SJCRH30 (cell line): ENCODE measurements at places on chromosomes 5 and 9.

DNA sequence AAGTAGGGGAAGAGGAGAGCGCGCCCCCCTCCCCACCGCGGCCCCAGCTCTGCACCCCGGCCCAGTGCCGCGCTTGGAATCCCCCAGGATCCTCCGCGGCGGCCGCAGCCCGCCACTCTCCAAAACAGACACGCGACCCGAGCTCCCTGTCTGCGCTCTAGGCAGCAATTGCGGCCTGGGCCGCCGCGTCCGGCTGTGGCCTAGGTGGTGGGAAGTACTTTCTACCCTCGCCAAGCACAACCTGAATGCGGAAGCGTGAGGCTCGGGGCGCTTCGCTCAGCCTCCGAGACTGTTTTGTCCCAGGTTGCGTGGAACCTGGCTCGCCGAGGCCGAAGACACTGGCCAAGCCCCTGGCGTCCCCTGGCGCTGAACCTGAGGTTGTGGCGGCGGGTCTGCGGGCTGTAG, 3.3 kb upstream of the FOXB2 start:
- no peak for DNase-seq

GRCh38 chr9:17116400-17116837, 18.4 kb upstream of the CNTLN start:
- DNase-seq, result no peak

- DNase-seq, result no peak
Measured at GRCh38 chr9:78791779-78792178, 494.9 kb downstream of the PSAT1 start.

DNA sequence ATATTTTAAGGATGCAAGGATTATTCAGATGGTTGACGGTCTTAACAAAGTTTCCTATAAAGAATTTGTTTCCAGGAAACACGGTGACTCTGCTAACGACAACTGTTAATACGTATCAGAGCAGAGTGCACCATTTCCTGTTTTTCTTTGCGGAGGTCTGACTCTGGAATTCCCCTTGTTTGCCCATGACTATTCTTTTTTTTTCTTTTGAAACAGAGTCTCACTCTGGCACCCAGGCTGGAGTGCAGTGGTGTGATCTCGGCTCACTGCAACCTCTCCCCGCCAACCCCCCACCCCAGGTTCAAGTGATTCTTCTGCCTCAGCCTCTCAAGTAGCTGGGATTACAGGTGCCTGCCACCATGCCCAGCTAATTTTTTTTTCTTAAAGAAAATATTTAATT, 115.9 kb downstream of the CDC42SE2 start:
- peak; percentile 33 for DNase-seq

GRCh38 chr9:85742597-85742936, 813 bp upstream of the AGTPBP1 start:
- no peak for DNase-seq

DNA sequence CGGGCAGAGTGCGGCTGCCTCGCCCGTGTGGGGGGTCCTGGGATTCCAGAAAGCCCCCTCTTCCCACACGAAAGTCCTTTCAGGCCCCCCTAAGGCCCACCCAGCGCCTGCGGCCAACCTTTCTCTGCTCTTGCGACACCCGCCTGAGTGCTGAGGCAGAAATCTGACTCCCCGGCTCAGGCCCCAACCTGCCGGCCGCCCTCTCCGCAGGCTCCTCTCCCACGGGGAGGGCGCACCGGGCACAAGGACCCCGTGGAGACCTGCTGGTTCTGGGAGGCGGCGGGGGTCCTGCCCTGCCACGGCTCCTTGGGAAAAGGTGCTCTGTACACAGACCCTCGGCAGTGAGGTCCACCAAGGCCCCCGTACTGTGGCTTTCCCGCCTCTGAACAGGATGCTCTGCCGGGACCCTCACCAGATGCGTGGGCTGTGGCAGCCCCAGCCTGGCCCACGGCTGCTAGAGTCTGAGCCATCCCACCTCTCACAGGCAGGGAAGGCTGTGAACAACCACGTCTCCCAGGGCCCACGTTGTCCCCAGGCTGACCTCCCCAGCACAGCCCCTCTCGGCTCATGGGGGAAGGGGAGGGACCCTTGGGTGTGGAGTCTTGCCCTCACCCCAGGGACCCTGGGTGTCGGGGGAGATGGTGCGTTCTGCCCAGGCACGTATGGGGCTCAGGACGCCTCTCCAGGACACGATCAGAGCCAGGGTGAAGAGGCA, 41.5 kb upstream of the EGFL7 start:
- peak; percentile 65 for DNase-seq

DNA sequence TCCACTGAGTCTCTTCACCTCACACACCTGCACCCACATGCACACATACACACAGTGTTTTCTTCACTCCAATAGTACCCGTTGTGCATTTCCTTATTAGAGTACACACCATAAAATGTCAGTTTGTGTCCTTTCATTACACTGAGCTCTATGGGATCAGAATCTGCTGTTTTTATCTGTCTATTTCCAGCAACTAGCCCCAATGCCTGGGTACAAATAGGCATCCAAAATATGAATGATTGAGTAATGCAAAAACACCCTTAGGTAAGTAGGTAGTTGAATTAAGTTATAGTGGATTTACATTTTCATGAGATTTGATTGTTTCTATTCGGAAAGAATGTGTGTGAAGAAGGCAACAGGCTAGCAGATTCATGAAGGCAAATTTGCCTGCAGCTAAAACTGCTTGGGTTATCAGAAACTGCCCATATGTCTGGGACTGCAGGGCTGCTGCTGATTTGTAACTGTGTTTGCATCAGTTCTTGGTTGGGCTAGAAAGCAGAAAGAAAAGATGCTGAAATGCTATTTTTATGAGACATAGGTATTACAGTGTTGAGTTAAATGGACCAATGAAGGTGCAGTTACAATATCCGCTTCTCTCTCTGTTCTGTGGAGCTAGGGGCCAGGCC, 26.9 kb downstream of the PPP3R2 start:
- no peak for DNase-seq

- no peak for DNase-seq
Measured at GRCh38 chr5:161190086-161190485, 338.1 kb upstream of the ATP10B start.

- DNase-seq, result no peak
Measured at GRCh38 chr5:3729631-3730030, 134.0 kb downstream of the IRX1 start.

GRCh38 chr5:115461093-115461492, 83.5 kb downstream of the FEM1C start:
- DNase-seq, result no peak

- DNase-seq, result no peak
Measured at GRCh38 chr5:19322716-19323485, 665.1 kb downstream of the CDH18 start.

GRCh38 chr5:68216245-68217046, 890 bp downstream of the PIK3R1 start:
- peak; percentile 76 for DNase-seq

DNA sequence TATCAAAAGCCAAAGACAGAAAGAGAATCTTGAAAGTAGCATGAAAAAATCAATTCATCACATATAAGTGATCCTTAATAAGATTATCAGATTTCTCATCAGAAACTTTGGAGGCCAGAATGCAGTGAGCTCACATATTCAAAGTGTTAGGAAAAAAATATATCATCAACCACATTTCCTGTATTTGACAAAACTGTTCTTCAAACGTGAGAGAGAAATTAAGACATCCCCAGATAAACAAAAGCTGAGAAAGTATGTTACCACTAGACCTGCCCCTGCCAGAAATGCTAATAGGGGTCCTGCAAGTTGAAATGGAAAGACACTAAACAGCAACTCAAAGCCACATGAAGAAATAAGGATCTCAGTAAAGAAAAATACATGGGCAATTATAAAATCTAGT, 29.9 kb downstream of the HACD4 start:
- DNase-seq, result no peak

DNA sequence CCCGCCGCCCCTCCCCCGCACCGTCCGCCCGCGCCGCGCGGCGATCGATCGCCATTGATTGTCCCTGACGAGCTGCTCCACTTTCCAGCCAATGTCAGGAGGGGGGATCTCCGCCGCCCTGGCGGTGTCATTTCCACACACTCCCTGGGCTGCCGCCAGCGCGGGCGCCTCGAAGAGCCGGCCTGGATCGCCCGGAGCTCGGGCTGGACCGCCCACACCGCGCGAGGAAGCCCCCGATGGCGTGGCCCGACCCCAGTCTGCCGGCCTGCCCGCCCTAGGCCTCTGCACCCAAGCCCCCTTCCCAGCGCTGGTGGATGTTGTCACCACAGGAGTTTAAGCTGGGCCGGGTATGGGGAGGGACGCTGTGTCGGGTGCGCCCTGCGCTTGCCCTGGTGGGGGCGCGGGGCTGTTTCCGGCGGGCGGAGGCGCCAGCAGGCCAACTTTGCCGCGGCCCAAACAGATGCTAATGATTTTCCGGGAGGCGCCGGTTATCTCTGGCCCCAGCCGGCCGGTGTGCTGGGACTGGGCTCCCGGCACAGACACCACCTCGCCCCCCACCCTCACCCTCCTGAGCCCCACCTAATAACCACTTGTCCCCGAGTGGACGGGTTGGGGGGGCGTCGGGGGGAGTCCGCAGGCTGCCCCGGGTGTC, 10.6 kb upstream of the CXXC5 start:
- peak; percentile 82 for DNase-seq

DNA sequence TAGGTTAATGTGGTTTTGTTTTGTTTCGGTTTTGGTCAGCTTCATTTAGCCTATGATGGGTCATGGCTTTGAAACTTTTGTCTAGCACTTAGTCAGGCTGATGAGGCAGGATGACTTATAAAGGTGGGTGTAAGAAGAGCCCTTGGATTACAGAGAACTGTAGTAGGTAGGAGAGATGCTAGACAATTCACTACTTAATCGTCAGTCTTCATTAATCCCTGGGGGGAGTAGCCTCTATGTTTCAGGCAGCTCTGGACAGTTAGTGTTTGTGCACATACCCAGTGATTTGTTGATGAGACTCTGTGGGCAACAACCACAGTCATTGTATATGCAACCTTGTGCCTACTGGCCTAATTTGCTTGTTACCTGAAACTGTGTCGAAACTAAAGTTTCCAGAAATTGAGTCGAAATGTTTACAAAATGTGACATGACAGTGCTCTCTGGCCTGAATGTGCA, 113.3 kb downstream of the MTREX start:
- no peak for DNase-seq

DNA sequence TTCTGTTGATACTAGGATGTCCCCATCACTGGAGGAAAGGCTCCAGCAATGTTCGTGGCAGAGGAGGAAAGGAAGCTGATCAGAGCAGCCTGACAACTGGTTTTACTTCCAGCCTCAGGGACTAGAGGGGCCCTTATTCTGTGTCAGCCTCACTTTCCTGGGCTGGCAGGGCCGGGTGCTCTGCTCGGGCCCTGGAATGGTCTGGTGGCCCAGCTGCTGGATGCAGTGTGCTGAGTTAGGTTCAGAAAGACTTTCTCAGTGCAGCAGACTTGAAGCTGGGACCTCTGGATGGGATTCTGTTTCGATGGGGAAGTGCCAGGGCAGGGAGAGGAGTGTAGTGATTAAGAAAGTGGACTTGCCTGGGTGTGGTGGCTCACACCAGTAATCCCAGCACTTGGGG, 81.0 kb downstream of the MACROH2A1 start:
- DNase-seq, result peak; percentile 1

DNA sequence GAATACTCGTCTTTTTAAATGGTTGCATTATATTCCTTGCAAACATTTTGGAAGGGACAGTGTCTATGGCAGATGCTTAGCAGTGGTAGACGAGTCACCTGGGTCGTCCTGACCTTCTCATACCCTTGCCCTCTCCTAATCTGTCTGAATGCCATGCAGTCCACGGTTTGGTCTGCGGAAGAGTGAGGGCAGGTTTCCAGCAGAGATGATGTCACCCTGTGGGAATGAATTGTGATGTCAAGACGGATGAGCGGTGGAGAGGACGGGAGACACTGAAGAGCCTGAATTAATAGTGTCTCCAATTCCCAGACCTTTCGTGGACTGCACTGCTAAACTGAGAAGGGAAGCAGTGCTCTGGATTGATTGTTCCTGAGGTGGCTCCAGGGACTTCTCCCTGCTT, 329.0 kb upstream of the PANK3 start:
- DNase-seq, result peak; percentile 33

DNA sequence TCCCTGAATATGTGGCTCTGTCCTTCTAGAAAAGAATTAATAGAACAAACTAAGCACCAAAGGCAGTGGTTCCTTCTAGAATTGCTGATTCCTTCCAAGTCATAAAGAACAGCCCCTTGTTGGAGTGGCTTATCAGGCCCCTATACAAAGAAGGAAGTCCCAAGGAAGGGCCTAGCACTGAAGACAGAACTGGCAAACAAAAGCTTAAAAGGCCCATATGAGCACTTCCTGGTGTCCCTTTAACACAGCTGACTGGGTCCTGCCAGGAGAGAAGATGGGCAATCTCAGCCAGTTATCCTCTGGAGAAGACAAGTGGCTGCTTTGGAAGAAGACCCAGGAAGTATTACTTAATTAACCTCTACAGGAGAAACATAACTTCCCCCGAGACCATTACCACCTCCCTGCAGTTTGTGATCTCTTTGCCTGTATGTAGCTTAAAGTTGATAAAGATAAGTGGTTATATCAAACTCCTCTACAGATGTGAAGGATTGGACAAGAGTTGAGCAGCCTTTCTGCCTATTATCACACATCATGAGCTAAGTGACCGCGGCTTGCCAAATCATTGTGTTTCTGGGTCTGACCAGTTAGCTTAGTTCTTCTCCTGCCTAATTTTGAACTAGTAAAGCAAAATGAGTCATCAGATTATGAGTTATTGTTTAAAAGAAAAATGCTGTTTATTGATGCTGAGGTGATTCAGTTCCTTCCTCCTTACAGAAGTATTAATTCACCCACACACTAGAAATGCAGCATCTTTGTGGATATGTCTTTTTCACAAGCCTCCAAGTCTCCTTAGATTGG, 13.3 kb upstream of the STING1 start:
- DNase-seq, result no peak

DNA sequence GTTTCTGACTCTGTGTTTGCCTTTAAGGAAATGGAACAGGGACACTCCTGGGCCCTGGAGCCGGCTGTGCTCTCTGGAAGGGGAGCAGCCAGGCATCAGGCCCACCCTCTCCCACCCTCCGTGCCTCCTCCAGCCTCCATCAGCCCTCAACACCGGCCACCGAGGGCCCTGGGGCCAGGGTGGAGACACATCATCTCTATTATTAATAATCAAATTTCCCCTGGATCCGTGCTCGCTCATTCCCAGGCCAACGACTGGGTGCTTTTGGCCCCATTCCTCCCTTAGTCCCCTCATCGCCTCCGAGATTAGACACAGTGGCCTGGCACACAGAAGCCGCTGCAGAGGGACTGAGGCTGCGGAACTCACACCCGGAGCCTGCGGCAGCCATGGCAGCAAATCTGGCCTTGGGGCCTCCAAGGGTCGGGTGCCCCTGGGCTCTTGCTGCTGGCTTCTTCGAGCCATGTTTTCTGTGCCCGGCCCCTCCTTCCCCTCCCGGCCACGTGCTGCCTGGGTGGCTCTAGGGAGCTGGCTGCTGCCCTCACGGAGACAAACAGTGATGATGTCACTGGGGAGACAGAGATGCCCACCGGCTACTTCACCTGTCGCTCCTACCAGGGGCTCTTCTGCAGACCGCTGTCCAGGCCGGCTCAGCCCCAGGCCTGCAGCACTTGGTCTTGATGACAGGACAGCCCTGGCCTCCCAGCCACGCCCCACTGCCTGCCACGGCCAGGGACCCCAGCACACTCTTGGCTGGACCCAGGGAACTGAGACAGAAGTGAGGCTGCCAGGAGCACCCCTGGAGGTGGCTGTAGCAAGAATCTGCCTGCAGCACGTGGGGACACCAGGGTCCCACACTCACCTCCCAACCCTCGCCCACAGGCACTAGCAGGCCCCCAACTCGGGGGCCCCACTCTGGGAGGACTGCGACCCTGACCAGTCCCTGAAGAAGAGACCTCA, 76.6 kb upstream of the PPP1R26 start:
- DNase-seq, result no peak
